Left renal cortex interstitium (tissue), 4 donors: ENCODE measurements at places on chromosomes 1 and 21.

DNA sequence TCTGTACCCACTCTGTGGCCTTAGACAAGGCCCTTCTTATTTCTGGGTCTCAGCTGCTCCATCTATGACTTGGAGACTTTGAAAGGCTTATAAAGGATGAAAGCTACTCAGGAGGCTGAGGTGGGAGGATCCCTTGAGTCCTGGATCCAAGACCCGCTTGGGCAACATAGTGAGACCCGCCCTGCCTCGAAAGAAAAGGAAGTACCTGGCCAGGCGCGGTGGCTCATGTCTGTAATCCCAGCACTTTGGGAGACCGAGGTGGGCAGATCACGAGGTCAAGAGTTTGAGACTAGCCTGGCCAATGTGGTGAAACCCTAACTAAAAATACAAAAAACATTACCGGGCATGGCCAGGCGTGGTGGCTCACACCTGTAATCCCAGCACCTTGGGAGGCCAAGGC lies 13.4 kb downstream of the ID3 start:
- no peak for DNase-seq

- no peak for DNase-seq
Measured at GRCh38 chr1:31671561-31672201, 27.0 kb upstream of the PEF1 start.

DNA sequence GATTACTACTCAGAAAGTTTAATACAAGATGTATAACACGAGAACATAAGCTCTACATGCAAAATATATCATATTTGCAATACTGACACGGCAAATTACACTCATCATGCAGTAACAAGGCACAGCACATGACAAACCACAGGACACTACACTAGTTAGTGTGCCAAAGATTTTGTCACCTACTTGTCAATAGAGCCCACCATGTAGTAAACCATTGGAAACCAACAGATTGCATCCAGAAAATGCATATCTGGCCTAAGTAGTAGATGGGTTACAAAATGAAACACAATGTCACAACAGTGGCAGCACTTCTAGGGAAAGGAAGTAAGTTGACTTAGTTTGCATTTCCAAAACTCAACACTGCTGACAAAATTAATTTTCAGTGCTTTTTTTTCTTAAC lies 288.9 kb downstream of the KCNT2 start:
- DNase-seq: no peak

GRCh38 chr1:117857418-117857817 lies 72.0 kb downstream of the GDAP2 start:
- no peak for DNase-seq

DNA sequence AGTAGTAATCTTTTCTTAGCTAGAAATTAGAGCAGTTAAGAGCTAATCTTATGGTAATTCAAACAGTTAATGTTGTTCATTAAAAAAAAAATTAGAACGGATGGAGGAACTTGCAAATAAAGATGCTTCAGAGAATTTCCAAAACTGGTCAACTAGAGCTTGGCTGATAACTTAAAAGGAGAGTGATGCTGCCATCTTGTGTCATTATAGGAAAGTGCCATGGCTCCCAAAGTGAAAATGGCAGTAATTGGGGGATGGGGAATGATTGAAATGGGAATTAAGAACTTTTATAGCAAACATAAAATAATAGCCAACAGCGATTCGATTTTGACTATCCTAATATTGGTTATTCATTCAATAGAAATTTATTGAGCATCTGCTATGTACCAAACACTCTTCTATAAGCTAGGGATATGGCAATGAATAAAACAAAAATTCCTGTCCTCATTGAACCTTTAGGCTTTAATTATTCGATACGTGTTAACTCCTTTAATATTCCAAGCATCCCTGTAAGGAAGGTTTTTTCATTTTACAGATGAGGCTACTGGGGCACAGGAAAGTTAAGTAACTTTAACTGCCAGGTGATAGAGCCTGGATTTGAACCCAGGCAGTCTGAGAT lies 5.7 kb upstream of the PLPP3 start:
- DNase-seq: peak; percentile 44

- no peak for DNase-seq
Measured at GRCh38 chr1:183227422-183228346, 41.6 kb downstream of the LAMC2 start.

- no peak for DNase-seq
Measured at GRCh38 chr1:60425528-60425927, 352.0 kb upstream of the C1orf87 start.

DNA sequence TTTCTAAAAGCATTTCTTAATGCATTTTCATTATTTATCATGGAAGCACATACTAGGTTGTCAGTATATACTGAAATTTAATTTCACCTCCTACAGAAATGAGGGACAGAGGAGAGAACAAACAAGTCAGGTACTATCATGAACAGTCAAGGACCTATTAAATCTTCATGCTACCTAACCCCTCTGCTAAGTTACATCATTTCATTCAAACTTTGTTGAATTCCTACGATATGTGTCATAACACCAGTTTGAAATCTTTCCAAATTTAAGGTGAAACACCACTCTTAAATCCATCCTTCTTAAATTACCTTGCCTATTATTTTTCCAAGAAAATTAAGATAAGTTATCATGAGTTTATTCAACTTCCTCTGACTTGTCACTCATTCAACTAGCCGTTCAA lies 78.9 kb downstream of the DENND1B start:
- DNase-seq: no peak

DNA sequence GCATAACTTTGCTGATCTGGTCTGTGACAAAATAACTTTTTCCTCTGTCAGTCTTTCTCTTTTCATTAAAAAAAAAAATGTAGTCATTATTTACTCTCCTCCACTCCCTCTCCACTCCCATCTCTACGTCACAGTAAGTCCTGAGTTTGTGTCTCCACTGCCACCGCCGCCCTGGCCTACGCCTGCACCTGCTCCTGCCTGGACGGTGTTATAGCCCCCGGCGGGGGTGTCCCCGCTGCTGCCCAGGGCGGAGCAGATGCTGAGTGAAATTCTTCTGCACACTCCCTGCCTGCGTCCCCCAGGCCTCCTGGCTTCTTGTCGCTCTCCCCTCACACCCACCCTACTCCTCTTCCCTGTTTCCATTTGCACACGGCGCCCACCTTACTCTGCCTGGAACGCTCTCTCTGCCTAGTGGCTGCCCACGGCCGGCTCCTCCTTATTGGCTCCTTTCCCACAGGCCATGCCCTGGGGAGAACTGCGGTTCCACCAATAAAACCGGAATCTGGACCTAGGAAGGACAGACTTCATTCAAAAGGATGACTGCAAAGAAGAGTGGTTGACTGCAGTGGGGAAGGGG lies 55.2 kb upstream of the C1orf174 start:
- no peak for DNase-seq

DNA sequence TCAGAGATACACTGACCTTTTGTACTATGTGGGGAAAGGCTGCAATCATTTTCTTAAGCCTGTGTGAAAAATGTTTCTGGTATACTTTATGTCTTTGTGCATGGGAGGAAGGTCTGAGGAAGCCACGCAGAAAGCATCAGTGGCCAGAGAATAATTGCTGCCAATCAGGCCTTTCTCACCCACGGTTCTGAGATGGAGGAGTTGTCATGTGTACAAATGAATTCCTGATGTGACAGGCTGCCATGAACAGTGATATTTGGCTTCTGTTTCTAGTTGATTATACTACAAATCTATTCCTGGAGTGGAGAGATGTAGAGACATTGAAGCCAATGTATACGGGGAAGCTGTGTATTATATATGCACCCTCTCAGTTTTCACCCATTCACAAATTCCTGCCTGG lies 142.6 kb downstream of the GRIK1 start:
- no peak for DNase-seq
